ENCODE measurements at places on chromosomes 4 and X.

- DNase-seq = no peak
Measured at GRCh38 chrX:38347136-38347535, 5.3 kb upstream of the OTC start.

DNA sequence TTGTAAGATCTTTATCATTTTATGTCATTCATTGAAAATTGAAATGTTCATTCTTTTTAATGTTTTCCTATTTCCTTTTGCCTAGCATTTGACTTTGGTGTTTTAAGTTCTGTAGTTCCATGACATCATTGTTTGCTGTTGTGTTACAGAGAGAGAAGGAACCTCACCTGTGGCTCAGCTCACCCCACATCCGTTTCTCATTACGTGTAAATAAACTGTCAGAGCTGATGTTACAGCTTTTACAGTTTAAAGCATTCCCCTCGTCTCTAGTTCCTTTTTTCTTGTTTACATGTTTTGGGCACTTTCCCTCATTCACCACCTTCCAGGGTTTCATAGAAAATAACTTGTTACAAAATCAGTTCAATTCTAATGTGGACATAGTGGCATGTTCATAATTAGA lies 137.2 kb downstream of the FNIP2 start:
- DNase-seq = no peak

- DNase-seq = no peak
Measured at GRCh38 chr4:38202242-38202641, 242.0 kb downstream of the PTTG2 start.

- no peak for DNase-seq
Measured at GRCh38 chrX:153941336-153942252, 2.8 kb downstream of the RENBP start.

DNA sequence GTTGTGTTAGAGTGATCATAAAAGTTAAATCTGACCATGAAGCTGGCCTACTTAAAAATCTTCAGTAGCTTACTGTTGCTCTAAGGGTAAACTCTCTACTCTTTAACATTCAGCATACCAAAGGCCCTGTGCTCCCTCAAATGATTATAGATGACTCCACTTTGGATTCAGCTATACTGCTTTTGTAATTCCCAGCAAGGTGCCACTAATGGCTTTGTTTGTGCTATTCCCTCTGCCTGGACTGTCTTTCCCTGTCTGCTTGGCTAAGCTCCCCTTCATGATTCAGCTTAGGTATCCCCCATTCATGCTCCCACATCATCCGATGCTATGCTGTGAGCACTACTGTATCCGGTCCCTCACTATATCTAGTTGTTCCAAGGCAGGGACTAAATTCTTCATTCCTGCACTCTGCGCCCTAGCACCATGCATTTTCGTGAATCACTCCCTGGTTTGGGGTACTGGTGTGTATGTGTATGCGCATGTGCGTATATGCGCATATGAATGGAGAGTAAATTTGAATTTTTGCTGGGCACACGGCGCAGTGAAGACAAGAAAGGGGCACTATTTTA lies 453 bp upstream of the PBDC1 start:
- no peak for DNase-seq

- DNase-seq = no peak
Measured at GRCh38 chr4:79682801-79683530, 274.9 kb upstream of the GK2 start.

GRCh38 chr4:174611792-174612191 lies 89.5 kb upstream of the HPGD start:
- no peak for DNase-seq

- DNase-seq = no peak
Measured at GRCh38 chr4:94127707-94128328, 79.8 kb upstream of the SMARCAD1 start.

DNA sequence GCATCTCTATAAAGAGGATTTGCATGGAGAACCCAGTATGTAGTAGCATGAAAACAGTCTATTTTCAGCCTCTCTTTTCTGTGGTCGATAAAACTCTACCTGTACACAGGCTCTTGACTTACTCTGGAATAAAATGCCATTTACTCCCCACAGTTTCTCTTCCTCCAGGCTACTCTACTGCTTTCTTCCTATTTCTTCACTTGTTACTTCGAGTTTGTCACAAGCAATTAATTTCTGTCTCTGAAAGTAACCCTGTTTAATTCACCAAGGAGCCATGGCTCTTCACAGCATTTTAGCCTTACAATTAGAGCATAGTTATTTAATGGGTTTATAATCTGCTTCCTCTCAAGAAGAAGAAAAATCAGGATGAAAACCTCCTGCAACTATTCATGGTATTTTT lies 472.9 kb upstream of the PRKX start:
- no peak for DNase-seq

- no peak for DNase-seq
Measured at GRCh38 chr4:149746276-149746675, 69.4 kb downstream of the IQCM start.

- DNase-seq = no peak
Measured at GRCh38 chrX:115372152-115372551, 82.6 kb downstream of the LUZP4 start.
